ENCODE measurements at places on chromosomes 1 and 21. TPM values are rescaled to one million over a fixed set of nuclear protein-coding genes. Genes with fewer than 3 reads are reported as not detected.

The MSH4 gene
- total RNA-seq, result 0.16 TPM

The BTF3L4 gene
- 28.4 TPM for total RNA-seq

The KRTAP11-1 gene
- not detected for total RNA-seq

The EFNA1 gene
- 0.16 TPM for total RNA-seq

The DMBX1 gene
- not detected for total RNA-seq

The KIF14 gene
- 13.4 TPM for total RNA-seq

The RNU5D-1 gene
- not detected for total RNA-seq

The CACNA1E gene
- total RNA-seq, result not detected

The AMY1C gene
- total RNA-seq, result not detected

The RNU1-4 gene
- total RNA-seq, result under 0.01 TPM

The SPATA21 gene
- total RNA-seq, result not detected

The MAEL gene
- not detected for total RNA-seq

The TNFRSF4 gene
- total RNA-seq, result 0.65 TPM

The OR2L8 gene
- not detected for total RNA-seq

The PKLR gene
- not detected for total RNA-seq

The SYT6 gene
- total RNA-seq, result not detected

The GNG4 gene
- total RNA-seq, result not detected

The C1orf141 gene
- total RNA-seq, result 0.65 TPM

The TMIGD3 gene
- not detected for total RNA-seq

The CRP gene
- total RNA-seq, result not detected

The PCSK9 gene
- 2.5 TPM for total RNA-seq

The NEGR1 gene
- 20.7 TPM for total RNA-seq

The PDZK1IP1 gene
- total RNA-seq, result not detected

The ARHGAP30 gene
- not detected for total RNA-seq

The LIN9 gene
- total RNA-seq, result 11.4 TPM

The CCDC27 gene
- total RNA-seq, result not detected

The SYT11 gene
- total RNA-seq, result 19.5 TPM

The OR2L3 gene
- total RNA-seq, result not detected

The NTNG1 gene
- total RNA-seq, result 2.0 TPM

The DIO1 gene
- not detected for total RNA-seq

The AMY2B gene
- 17.1 TPM for total RNA-seq

The CR1L gene
- not detected for total RNA-seq

The SPRR5 gene
- not detected for total RNA-seq

The NPHS2 gene
- total RNA-seq, result not detected

The OR2L5 gene
- not detected for total RNA-seq

The ZSCAN20 gene
- 6.2 TPM for total RNA-seq

The LCE1E gene
- total RNA-seq, result not detected

The HRNR gene
- not detected for total RNA-seq

The S100A14 gene
- total RNA-seq, result 0.18 TPM

The TNNT2 gene
- total RNA-seq, result not detected

The RAB42 gene
- 1.6 TPM for total RNA-seq

The LCE2C gene
- total RNA-seq, result not detected

The MCOLN2 gene
- total RNA-seq, result 1.1 TPM

The A3GALT2 gene
- total RNA-seq, result not detected

The RPS8 gene
- total RNA-seq, result 894 TPM

The LCE1D gene
- not detected for total RNA-seq

The EVI5 gene
- 55.3 TPM for total RNA-seq

The FMO2 gene
- total RNA-seq, result 7.4 TPM

The ESRRG gene
- 0.18 TPM for total RNA-seq

The CELA2A gene
- total RNA-seq, result not detected

The NCSTN gene
- 79.3 TPM for total RNA-seq

The TP73 gene
- 0.18 TPM for total RNA-seq

The RAP1GAP gene
- total RNA-seq, result 0.09 TPM

Measured in fibroblast of the aortic adventitia (primary cell).